Activated CD8-positive, alpha-beta memory T cell treated with anti-CD3 and anti-CD28 coated beads, Interleukin-2, amount 50 U/mL, for 48 hours (primary cell): ENCODE measurements at places on chromosomes 7 and 10.

GRCh38 chr7:140568021-140568813 lies 72.4 kb downstream of the DENND2A start:
- DNase-seq, result no peak

DNA sequence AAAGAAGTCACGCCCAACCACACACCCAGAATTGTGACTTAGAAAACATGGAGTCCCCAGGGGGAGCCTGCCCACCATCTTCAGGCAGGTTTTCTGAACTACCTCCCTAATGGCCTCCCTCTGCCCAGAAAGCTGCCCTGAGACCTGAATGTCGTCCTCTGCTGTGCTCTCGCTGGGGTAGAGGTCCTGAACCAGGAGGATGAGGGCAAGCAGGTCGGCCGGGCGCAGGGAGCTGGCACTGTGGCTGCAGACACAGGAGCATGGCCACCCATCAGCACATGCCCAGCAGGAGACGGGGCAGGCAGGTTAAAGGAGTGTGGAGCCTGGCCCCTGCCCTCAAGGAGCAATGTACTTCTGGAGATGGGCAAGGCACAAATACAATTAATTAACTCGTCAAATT lies 15.4 kb upstream of the PYROXD2 start:
- DNase-seq, result no peak

GRCh38 chr10:19961076-19962053 lies 145.1 kb downstream of the PLXDC2 start:
- no peak for DNase-seq

DNA sequence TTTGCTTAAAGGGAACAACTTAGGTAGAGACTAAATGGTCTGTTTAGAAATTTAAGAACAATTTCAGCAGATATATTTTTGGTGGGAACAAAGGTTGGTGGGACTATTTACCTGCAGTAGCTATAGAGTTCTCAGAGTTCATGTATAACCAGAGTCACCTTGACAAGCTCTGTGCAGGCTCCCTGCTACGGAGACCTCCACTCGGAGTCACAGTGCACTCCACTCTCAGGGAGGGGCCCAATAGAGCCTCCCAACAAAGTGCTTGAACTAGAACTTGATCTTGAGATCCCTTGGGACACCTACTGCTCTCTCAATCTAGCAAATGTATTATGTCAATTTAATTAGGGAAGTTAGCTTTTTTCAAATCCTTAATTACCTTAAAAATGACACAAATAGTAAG lies 2.3 kb downstream of the MYPN start:
- DNase-seq, result no peak
